T-helper 17 cell (primary cell): ENCODE measurements at places on chromosomes 2 and 18.

DNA sequence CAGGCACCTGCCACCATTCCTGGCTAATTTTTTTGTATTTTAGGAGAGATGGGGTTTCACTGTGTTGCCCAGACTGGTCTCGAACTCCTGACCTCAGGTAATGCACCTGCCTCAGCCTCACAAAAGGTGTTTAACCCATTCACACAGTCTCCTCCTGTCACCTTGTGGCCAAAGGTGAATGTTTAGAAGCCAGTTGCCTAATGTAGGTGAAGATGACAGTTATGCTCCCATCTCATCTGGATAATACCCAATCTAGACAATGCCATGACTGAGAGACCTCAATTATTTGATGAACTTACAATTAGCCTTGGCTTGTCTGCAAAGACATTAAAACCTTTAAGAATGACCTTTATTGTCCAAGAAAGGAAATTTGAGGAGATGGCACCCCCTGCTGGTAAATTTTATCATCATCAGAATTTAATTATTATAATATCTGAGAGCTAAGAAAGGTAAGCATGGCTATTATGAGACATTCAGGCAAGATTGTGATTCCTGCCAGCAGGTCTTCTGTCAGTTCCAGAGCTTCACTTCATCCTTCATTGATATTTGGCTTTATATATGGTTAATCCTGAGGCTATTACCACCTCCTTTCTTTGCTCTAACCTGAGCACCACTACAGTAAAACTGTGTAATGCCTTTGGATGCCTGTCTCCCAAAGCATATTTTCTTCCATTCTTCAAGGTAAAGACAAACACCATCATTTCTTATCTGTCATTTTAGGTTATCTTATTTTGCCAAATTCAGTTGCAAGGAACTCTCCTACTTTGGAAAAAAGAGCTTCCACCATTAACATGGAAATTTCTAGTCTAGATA lies 117.6 kb downstream of the FAM124B start:
- peaks cover 2% of the 10 kb centered on the region for H3K36me3 ChIP-seq
- no peak for DNase-seq
- no peaks in the 10 kb centered on the region for H3K4me1 ChIP-seq
- H3K27me3 ChIP-seq, result peaks cover 48% of the 10 kb centered on the region
- no peak overlapping the region for H3K4me3 ChIP-seq

DNA sequence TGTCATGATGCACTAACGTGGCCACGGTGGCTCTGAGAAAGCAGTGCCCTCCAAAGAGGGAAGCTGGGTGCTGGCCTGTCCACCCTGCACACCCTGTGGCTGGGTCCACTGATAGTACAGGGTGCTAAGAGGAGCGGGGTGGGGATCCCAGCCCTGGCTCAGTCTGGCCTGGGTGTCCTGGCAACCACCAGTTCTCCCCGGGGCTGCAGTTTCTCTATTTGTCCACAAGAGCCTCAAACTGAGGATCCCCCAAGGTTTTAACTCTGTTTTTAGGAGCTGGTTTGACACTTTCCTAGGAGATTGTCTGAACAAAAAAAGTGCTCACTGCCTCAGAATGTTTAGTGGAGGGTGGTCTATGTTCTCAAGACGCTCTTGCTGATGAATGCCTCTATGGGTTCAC lies 29.0 kb downstream of the EDAR start:
- H3K4me3 ChIP-seq, result no peak overlapping the region
- peaks cover 13% of the 10 kb centered on the region for H3K4me1 ChIP-seq
- no peak overlapping the region for H3K27ac ChIP-seq
- no peaks in the 10 kb centered on the region for H3K36me3 ChIP-seq
- DNase-seq, result no peak
- H3K27me3 ChIP-seq, result no peaks in the 10 kb centered on the region

DNA sequence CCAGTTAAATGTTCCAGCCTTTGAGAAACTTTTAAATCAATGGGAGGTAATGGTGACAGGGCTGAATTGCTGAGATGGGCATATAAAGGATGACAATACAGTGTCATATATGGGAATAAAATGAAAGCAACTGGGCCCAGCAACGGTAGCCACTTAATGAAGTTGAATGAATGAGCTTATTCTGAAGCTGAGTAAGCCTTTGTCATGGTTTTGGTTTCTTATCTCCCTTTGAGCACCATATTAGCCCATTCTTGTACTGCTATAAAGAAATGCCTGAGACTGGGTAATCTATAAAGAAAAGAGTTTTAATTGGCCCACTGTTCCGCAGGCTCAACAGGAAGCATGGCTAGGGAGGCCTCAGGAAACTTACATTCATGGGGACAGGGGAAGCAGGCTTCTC lies 3.5 kb upstream of the THUMPD2 start:
- peaks cover 14% of the 10 kb centered on the region for H3K27me3 ChIP-seq
- no peaks in the 10 kb centered on the region for H3K36me3 ChIP-seq
- no peak overlapping the region for H3K27ac ChIP-seq
- no peak for DNase-seq

GRCh38 chr2:219514196-219514761 lies at the start of gene ASIC4:
ASIC4 (plus strand) TSS chr2:219514482; CDS start chr2:219514725, 243 bp downstream.
- DNase-seq, result no peak
- peaks cover 93% of the 10 kb centered on the region for H3K27me3 ChIP-seq
- no peak within 1 kb of the TSS for H3K27ac ChIP-seq

- H3K4me1 ChIP-seq, result no peaks in the 10 kb centered on the region
- no peaks in the 10 kb centered on the region for H3K36me3 ChIP-seq
- H3K27me3 ChIP-seq, result no peaks in the 10 kb centered on the region
- H3K27ac ChIP-seq, result no peak overlapping the region
- H3K4me3 ChIP-seq, result no peak overlapping the region
These were observed 483.9 kb upstream of the ZNF804A start for GRCh38 chr2:184114439-184114838.

DNA sequence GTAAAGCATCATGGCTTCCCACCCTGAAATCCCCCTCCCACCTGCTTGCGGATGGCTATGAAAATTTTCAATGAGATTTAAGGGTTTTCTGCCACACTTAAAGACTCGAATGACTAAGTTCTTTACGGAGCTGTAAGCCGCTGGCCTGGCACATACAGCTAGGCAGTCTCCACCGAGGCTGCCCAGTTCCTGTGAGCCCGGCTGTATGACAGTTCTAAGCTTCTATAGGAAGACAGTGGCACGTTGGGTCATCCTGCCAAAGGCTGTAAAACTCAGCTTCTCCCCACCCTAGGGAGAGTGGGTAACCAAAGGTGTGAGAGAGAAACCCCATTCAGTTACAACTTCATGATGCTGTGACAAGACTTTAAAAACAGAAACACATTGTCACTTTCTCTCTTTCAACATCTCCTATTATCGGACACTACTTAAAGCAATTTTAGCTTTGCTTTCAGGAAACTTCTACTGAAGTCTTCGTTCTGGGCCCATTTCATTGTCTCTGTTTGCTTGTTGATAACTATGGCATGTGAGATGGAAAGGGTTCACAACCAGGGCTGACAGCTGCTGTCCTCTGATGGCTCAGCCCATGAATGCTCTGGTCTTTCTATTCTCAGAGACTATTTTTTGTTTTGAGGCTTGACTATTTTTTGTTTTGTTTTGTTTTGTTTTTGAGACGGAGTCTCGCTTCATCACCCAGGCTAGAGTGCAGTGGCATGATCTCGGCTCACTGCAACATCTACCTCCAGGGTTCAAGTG lies 7.1 kb downstream of the CASP8 start:
- H3K4me1 ChIP-seq, result peaks cover 73% of the 10 kb centered on the region
- no peak for DNase-seq
- no peaks in the 10 kb centered on the region for H3K27me3 ChIP-seq
- H3K27ac ChIP-seq, result peak overlapping the region; percentile 100
- peaks cover 21% of the 10 kb centered on the region for H3K36me3 ChIP-seq
- peak overlapping the region; percentile 63 for H3K4me3 ChIP-seq

DNA sequence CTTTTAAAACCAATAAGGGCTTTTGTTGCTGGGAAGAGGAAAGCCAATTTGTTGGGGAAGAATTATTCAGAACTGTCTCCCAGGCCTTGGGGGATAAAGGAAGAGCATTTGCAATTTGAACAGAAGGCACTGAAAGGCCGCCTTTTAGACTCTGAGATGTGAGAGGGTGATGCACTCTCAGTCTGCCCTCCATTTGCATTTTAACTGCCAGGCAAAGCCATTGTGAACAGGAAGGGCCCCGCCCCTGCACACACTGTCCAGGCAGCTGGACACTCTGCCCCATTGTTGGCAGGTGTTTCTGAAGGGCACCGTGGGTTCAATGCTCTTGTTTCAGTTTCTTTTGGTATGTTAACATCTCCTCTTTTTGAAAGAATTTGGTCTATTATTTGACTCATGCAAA lies 169.5 kb upstream of the COPS8 start:
- H3K4me3 ChIP-seq, result no peak overlapping the region
- no peak for DNase-seq
- H3K27ac ChIP-seq, result no peak overlapping the region
- H3K27me3 ChIP-seq, result peaks cover 57% of the 10 kb centered on the region
- no peaks in the 10 kb centered on the region for H3K4me1 ChIP-seq

GRCh38 chr2:16999347-17000183 lies 333.9 kb upstream of the CYRIA start:
- H3K27me3 ChIP-seq, result no peaks in the 10 kb centered on the region
- DNase-seq, result no peak
- H3K27ac ChIP-seq, result no peak overlapping the region
- H3K4me1 ChIP-seq, result no peaks in the 10 kb centered on the region
- no peaks in the 10 kb centered on the region for H3K36me3 ChIP-seq
- H3K4me3 ChIP-seq, result no peak overlapping the region

GRCh38 chr2:10987439-10987838 lies 75.7 kb downstream of the KCNF1 start:
- H3K27me3 ChIP-seq, result peaks cover 15% of the 10 kb centered on the region
- no peak for DNase-seq
- peaks cover 6% of the 10 kb centered on the region for H3K4me1 ChIP-seq
- no peak overlapping the region for H3K27ac ChIP-seq

GRCh38 chr2:168392024-168392423 lies 64.0 kb upstream of the CERS6 start:
- DNase-seq, result no peak
- no peaks in the 10 kb centered on the region for H3K27me3 ChIP-seq
- H3K36me3 ChIP-seq, result no peaks in the 10 kb centered on the region

- no peak for DNase-seq
- no peaks in the 10 kb centered on the region for H3K4me1 ChIP-seq
- H3K4me3 ChIP-seq, result no peak overlapping the region
- H3K27ac ChIP-seq, result no peak overlapping the region
- H3K36me3 ChIP-seq, result peaks cover 3% of the 10 kb centered on the region
These were observed 55.9 kb downstream of the FEZ2 start for GRCh38 chr2:36541891-36542595.

- no peaks in the 10 kb centered on the region for H3K27me3 ChIP-seq
- peak overlapping the region; percentile 41 for H3K4me3 ChIP-seq
- peaks cover 3% of the 10 kb centered on the region for H3K36me3 ChIP-seq
- H3K4me1 ChIP-seq, result peaks cover 26% of the 10 kb centered on the region
- no peak for DNase-seq
These were observed 4.0 kb downstream of the COPS9 start for GRCh38 chr2:240131941-240132650.

- H3K4me1 ChIP-seq, result no peaks in the 10 kb centered on the region
- H3K27me3 ChIP-seq, result no peaks in the 10 kb centered on the region
- H3K27ac ChIP-seq, result no peak overlapping the region
- no peaks in the 10 kb centered on the region for H3K36me3 ChIP-seq
These were observed 531.9 kb downstream of the TMEM182 start for GRCh38 chr2:103293742-103294077.

DNA sequence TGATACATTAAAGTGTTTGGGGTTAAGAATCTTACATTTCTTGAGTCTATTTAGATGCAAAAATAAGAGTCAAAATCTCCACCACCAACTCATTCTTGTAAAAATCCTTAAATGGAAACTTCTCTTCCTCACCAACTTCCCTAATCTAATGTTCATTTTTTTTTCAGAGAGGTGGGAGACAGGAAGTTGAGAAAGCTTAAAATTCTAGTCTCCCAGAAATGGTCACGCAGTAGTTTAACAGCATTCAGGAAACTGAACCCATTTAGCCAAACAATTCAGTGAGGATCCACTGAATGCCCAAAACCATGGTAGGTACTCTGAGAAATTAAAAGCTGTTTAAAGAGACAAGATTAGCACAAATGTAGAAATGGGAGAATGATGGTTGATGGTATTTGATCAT lies 69.0 kb downstream of the TXNL1 start:
- no peaks in the 10 kb centered on the region for H3K4me1 ChIP-seq
- no peak overlapping the region for H3K27ac ChIP-seq
- peaks cover 20% of the 10 kb centered on the region for H3K27me3 ChIP-seq
- H3K4me3 ChIP-seq, result no peak overlapping the region
- DNase-seq, result no peak
